ENCODE measurements at places on chromosomes 4 and X. TPM values are rescaled to one million over a fixed set of nuclear protein-coding genes. Genes with fewer than 3 reads are reported as not detected.

- no peak for DNase-seq
Measured at GRCh38 chr4:155197757-155198156, 10.7 kb upstream of the NPY2R start.

DNA sequence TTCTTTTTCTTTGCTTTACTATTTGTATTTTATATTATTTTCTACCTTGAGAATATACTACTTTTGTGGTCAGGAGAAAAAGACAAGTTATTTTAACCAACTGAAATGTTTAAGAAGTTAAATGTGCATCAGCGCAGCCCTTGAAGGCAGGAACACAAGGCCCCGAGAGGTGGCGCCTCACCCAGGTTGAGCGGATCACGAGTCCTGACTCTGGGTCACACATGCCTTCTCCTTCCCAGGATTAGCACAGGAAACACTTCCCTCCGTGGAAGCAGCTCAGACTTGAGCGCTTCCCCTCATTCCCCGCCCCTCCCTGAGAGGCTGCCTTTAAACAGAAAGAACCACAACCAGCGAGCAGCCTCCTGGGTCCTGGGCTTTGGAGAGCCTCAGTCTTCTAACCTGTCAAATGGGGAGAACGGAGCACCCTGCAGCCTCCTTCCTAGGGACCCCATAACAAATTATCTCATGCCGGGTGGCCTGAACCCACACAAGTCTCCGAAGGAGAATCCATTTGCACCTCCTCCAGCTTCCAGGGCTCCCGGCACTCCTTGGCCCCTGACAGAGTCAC is 217.6 kb downstream of the AFAP1 start:
- no peak for DNase-seq

The MAGEB1 gene
- not detected for total RNA-seq

DNA sequence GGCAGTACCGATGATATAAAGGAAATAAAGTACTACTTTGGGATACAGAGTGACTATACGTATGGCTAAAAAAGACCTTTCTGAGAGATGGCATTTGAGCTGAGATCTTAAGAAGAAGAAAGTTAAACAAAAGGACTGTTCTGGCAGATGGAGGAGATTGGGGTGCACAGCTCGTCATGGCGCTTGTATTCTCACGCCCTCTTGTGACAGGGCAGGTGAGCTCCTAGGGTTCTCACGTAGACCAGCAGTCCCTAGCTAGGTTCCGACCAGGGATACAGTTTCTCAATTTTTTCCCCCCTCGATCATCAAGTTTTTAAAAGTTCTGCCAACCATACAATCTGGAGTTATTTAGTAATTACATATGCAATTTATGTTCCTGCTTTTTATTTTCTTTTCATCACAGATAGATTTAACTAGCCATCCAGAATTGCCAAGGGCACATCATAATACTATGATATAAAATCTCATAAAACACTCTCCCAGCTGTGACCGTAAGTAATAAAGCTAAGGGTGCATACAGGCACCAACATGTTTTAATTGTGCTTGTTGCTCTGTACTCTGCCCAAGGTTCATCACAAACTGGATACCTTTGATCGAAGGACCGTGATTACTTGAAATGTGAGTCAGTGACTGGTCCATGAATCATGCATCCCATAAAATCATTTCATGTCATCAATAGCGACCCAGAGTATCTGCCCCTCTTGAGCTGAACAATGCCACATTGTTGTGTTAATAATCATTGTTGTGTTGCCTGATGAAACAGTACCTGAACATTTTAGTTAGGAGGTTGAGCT is 69.4 kb upstream of the ZNF518B start:
- DNase-seq, result no peak
